Left ventricle myocardium superior (tissue), 1 donor: ENCODE measurements at places on chromosomes 2 and 18. TPM values are rescaled to one million over a fixed set of nuclear protein-coding genes. Genes with fewer than 3 reads are reported as not detected.

DNA sequence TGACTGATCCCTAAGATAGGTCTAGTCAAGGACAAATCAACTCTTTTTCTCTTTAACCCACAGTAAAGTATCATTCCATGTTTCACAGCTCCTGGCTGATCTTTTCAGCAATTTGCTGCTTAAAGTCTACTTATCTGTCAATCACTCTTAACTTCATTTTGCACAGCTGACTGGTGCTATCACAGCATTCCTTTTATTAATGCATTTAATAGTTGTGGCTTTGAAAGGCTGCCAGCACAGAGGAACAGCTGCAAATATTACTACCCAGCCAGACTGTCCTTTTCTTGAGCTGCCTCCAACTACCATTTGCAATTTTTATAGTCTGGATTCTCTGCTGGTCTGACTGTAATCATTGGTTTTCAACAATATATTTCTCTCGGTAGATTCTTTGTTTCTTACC, 303.5 kb downstream of the STK39 start:
- no peak for DNase-seq

The ACMSD gene
- not detected for total RNA-seq

DNA sequence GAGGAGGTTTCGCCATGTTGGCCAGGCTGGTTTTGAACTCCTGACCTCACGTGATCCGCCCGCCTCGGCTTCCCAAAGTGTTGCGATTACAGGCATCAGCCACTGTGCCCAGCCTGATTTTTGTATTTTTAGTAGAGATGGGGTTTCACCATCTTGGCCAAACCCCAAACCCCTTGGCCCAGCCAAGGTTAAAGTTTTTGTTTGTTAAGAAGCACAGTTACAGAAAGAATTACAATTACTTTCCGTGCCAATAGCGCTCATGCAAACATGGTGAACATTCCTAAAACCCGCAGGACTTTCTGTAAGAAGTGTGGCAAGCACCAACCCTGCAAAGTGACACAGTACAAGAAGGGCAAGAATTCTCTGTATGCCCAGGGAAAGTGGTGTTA, 26.1 kb downstream of the ITSN2 start:
- no peak for DNase-seq

DNA sequence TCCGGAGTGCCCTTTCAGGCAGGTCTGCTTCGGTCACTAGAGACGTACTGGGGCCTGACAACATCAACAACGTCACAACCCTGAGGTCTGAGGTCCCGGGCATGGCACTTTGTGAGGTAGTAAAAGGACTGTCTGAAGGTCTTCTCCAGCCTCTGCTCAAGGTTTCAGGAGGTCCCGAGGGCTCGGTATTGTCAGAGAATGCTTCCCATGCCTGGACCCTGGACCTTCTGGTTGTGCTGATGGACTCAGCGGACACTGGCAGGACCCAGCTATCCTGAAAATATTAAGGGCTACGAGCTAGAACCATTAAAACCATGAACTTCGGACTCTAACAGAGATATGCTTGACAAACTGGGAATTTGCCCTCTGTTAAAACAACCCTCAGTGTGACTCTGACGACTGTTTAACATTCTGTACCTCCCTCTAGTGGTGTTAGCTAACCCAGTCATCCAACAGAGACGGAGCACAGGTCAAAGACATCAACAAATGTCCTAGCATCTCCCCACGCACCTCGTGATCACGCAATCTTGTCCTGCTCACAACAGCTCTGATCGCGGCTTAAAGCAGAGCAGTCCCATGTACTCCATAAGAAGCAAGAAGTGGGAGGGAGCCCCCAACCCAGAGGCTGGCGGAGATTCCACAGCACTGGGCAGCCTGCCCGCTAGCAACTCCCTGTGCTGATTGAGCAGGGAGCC, 96.5 kb downstream of the CCDC93 start:
- no peak for DNase-seq

DNA sequence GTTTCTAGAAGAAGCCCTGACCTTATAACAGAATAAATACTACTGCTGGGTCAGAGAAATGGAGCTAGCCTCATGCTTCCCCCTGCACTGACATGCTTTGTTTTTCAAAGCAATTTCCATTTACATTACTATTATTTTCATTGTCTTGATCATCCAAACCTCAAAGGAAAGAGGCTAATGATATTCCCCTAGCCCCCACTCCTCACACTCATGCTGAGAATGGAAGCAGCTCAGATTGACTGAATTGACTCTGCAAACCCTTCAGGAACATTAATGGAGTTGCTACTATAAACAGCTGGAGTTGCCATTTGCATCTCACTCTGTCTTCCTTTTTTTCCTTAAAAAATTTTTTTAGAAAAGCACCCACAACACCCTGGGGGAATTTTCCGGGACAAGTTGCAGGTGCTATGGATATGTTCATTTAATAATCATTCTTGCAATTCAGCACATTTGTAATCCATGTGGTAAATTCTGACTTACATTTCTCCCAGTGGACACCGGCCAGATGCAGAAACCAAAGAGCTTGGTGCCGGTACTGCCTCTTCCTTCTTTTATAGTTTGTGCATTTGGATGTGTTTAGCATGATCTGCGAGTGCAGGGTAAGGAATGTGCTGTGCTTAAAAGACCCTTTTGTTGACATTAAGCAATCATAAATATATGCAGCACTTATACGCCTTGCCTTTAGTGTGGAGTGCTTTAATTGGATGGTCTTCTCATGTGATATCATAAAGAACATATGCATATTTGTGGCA, 103.3 kb upstream of the OSR1 start:
- DNase-seq, result no peak

DNA sequence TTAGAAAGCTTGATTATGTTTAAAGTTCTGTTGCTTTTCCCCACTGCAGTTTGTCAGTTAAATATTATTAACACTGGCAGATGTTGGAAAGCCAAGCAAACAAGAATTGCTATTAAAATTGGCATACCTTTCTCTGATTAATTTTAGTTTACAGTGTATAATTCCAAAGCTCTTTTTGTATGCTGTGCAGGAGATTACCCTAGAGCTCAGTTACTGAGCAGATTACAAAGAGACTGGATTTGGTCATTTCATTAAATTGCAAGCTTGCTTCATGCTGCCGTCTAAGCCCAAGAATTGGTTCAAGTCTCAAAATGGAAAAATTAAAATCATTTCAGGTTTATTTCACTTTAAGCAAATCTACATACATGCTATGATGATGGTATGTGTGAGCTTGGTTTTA, 2.3 kb downstream of the ASAP2 start:
- DNase-seq, result no peak

The CHRND gene
- total RNA-seq, result not detected

GRCh38 chr18:7002107-7002506, 115.5 kb downstream of the LAMA1 start:
- no peak for DNase-seq

DNA sequence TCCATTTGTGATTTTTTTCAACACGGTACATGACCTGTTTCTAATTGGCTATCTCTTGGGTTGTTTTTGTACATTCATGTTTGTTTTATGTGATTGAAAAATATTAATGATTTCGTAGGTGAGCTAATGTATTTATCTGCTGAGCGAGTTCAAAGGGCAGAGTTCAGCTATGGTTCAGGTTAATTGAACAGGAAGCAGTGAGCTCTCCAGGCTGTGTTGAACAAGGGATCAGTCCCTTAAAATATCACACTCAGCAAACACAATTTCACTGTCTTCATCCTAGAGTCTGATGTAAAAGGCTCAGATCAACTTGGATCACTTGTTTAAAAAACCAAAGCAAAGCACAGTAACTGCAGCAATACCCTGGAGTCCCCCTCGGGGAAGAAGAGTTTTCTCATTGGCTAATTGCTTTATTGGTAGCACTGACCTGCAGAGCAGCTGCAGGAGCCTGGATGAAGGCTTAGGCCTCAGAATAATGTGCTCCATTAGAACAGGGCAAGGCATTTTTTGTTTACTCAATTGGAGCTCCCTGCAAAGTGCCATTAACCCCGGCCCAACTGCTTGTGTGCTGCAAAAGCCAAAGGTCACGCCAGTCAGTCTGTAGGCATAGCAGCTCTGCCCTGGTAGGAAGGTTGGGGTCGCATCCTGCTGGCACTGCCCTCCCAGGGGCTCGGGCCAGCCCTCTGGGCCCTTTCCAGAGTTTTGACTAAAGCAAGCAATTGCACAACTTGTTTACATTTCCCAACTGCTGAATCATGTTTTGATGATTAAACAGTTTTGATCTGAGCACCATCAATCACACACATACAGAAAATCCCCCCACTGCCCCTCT, 10.5 kb downstream of the ONECUT2 start:
- no peak for DNase-seq

The PPP1R1C gene
- total RNA-seq, result 25.2 TPM

The MSTN gene
- total RNA-seq, result not detected

DNA sequence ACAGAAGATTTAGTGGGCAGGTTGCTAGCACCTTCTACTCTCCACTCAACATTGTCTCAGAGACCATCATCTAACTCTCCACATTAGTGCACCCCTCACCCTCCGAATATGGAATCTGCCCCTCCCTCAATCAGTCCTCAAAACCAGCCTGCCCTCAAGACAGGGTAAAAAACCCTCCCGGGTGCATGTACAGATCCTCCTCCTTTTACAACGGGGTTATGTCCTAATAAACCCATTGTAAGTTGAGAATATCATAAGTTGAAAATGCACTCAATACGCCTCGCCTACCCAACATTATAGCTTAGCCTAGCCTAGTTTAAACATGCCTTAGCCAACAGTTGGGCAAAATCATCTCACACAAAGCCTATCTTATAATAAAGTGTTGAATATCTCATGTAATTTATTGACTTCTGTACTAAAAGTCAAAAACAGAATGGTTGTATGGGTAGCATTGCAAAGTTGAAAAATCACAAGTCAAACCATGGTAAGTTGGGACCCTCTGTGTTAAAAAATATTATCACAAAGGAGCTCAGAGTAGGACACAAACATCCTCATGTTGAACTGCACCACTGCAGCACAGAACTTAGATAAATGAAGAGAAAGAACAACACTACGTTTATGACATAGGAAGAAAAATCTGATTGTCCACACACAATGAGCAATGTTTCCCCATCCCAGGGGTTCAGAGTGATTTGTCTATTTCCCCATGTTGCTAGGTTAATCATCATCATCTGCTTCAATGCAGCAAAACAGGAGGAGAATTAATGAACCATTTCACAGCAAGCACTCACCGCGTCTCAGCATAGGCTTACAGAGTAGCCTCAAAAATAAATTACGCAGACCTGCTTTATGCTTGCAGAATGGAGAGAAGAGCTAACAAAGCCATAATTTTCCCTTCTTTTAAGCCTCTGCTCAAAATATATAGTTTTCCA, 184.1 kb upstream of the ARL4C start:
- no peak for DNase-seq

DNA sequence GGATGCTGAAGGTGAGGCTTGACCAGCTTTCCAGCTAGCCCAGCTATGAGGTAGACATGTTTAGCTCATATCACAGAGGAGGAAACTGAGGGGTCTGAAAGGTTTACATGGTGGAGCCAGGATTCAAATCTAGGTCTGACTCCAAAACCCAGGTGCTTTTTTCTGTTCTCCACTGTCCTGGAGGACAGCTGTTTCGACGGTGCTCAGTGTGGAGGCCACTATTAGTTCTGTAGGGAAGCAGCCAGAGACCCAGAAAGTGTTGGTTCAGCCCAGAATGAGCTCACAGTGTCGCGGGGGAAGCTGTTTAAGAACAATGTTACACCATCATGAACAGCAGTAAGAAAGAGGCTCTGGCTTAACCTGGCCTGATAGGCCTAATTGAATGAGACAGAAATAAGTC, 11.1 kb downstream of the PROC start:
- no peak for DNase-seq
